ENCODE measurements at places on chromosomes 6 and 20.

GRCh38 chr20:47237715-47238114, 118.8 kb downstream of the ZMYND8 start:
- no peak for DNase-seq

DNA sequence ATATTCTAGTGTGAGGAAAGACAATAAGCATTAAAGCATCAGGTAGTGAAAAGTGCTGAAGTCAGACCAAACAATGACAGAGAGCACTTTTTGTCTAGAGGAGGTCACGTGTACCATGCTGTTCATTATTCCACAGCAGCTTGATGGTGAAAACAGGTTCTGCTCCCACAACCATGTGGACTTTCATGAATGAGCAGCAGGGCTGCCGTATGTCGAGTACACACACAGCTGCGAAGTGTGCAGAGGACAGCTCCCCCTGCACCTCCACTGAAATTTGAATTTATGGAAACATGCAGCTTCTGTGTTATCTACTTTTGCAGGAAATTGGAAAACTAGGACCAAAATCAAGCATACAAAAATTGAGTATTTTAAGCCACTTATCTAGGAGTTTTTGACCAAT, 85.3 kb downstream of the MAP7 start:
- DNase-seq = no peak

- no peak for DNase-seq
Observed at GRCh38 chr6:3707024-3707423, 44.5 kb downstream of the PXDC1 start.

GRCh38 chr6:99270030-99270429, 79.4 kb downstream of the FAXC start:
- no peak for DNase-seq

- no peak for DNase-seq
Observed at GRCh38 chr6:123712831-123713230, 76.1 kb upstream of the TRDN start.

- DNase-seq = no peak
Observed at GRCh38 chr6:66264376-66264775, 557.4 kb upstream of the EYS start.

DNA sequence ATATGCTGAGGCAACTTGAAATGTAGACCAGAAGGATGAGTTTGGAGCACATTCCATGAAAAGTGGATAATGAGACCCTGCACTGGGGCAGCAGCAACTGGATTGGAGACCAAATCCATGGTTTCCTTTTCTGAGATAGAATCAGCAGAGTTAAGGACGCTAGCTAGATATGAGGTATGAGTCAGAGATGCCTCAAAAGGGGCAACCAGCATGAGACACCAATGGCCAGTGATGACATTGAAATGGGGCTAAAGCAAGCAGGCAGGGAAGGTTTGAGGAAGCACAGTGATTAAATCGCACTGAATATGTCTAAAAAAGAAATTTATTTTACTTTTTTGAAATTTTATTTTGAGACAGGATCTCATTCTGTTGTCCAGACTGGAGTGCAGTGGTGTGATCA, 802.4 kb downstream of the TFAP2A start:
- DNase-seq = peak; percentile 29

- DNase-seq = no peak
Observed at GRCh38 chr6:35173044-35173426, 31.9 kb upstream of the TCP11 start.

DNA sequence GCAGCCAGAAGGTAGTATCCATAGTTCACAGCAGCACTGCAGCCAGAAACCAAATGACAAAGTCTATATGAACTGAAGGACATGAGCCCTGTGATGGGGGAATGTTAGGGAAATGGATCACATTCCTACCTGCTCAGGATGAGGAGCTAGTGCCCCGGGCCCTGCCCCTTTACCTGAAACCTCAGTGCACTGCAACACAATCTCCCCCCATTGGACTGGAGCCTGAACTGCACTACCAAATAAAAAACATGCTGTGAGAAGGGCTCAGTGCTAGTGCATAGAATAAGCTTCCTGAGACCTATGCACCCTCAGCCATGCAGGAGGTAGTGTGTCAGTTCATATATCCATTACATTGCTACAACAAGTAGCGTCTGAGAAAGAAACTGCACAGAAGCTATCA, 477.8 kb downstream of the HACE1 start:
- no peak for DNase-seq

- DNase-seq = no peak
Observed at GRCh38 chr20:38166703-38167233, 1.7 kb upstream of the TGM2 start.

DNA sequence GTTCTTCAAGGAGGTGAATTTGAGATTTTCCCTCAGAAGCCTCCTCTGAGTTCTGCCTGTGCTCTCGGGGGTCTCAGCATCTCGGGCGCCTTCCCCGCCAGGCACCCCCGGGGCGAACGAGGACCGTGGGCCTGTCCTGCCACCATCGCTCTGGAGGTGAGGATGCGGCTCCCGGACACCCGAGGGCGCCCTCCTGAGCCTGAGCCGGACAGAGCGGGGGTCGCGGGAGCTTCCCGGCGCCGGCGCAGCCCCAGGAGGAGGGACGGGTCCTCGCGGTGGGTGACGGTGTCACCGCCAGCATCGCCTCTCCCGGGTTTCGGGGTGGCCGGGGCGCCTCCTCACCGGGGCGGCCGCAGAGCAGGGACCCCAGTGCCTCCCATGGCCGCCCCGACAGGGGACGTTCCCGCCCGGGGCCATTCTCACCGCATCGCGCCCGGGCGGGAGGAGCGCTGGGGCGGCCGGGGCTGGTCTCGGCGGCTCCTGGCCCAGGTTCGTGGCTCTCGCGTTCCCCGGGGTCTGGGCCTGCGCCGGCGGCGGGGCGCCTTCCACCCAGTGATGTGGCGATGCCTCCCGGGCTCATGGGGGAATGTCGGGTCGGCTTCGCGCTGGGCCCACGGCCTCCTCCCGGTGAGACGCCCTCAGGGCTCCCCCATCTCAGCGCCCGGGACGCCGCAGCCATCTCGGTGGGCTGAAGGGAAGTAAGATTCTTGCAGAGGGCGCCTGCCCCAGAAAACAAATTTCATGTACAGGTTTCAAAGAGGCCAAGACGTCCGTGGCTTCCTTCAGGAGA, 210.5 kb downstream of the ERMARD start:
- no peak for DNase-seq

- DNase-seq = no peak
Observed at GRCh38 chr6:134183844-134184243, 131.4 kb upstream of the SLC2A12 start.

- no peak for DNase-seq
Observed at GRCh38 chr6:129681913-129682205, 28.1 kb downstream of the ARHGAP18 start.

- no peak for DNase-seq
Observed at GRCh38 chr6:106659859-106660258, 30.5 kb downstream of the QRSL1 start.

DNA sequence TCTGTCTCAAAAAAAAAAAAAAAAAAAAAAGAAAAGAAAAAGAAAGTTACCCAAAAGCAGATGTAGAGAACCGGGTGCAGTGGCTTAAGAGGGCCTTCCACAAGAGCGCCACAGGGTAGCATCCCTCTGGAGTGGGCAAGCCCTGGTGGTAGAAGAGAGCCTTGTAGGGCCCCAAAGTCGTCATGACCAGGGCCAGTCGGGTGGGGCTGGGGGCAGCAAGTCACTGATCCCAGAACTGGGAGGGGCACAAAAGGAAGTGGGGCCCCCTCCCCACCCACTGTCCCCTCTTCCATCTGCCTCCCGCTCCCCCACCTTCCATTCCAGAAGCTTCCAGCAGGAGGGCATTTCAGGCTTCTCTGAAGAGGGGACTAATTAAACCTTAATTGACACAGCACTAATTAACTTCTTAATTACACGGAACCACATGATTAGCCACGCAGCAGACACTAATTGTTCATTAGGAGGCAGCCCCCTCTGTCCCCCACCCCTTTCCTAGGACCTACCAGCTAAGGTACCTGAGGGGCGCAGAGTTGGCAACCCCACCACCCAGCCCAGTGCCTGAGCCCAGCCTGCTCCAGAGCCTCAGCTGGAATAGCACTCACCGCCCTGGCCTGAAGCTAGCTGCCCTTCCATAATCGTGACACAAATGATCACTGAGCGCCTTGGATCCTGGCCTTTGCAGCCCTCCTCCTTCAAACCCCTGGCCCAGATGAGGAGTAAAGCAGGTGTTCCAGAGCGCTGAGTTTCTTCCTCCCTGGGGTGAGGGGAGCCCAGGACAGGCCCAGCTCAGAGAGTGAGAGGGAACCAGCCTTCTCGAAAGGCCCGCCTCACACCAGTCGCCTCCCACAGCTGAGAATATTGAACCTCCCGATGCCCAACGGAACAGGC, 34.8 kb downstream of the MDFI start:
- no peak for DNase-seq

GRCh38 chr20:59723108-59723500, 118.8 kb downstream of the PHACTR3 start:
- DNase-seq = no peak

DNA sequence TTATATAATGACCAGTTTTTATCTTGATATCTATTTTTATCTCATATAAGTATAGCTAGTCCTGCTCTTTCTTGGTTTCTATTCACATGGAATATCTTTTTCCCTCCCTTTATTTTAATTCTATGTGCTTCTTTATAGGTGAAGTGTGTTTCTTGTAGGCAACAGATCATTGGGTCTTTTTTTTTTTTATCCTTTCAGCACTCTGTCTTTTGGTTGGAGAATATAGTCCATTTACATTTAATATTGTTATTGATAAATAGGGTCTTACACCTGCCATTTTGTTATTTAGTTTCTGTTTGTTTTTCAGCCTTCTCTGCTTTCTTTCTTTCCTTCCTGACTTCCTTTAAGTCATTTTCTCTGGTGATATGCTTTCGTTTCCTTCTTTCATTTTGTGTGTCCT, 22.2 kb upstream of the LAMA2 start:
- DNase-seq = no peak

DNA sequence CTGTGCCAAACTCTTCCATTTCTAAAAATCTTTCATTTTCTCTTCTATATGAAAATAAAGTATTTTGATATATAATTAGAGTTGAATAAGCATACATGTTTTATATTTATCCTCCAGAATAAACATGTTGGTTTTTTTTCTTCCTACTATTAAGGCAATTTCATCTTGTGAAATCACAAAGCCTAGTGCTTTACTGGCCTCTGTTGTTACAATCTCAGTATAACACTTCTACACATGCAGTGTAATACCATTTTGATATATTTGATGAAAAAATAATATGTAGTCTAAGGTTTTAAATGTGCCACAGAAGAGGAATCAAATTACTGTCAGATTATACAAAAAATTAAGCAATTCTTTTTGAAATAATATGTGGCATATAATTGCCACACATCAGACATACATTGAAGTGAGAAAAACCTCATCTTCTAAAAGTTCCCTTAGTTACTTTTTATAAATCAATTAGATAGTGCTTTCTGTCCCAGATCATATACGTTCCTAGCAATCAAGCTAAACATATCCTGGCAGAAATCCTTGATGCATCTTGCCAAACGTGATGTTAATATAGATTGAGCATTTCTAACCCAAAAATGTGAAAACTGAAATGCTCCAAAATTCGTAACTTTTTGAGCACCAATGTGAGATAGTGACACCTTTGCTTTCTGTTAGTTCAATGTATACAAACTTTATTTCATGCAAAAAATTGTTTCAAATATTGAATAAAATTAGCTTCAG, 225.1 kb upstream of the MANEA start:
- peak; percentile 45 for DNase-seq

DNA sequence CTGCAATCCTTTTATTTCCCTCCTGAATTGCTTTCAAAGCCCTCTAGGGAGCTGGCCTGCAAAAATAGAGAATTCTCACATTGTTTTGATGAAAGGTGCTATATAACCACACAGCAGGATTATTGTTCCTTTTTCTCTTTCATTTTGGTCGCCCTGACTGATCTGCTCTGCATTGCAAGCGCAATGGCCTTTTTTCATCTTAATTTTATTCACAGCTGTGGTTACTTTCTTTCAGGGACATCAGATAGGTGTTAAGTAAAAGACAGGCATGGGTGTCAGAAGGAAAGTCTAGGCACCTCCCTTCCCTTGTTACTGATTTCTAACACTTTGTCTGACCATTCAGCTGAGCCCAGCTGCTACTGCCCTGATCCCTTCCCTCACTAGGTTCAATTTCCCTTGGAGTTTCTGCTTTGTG, 850.5 kb upstream of the MAP3K7 start:
- DNase-seq = no peak

GRCh38 chr6:105536961-105537360, 134.1 kb upstream of the PREP start:
- DNase-seq = no peak

DNA sequence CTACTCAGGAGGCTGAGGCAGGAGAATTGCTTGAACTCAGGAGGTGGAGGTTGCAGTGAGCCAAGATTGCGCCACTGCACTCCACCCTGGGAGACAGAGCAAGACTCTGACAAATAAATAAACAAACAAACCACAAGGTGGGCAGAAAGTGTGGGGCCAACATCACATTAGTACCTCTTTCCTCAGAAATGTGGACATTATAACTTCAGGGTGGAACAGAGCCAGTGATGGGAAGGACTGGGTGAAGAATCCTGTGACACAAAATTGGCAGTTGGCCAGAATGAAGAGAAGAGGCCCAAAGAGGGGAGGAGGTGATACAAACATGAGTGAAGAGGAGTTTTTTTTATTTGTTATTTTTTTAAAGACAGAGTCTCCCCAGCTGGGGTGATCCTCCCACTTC, 50.6 kb downstream of the NUP153 start:
- no peak for DNase-seq

- DNase-seq = peak; percentile 68
Observed at GRCh38 chr20:19757487-19758132, 448 bp upstream of the RIN2 start.

- DNase-seq = no peak
Observed at GRCh38 chr20:33113387-33113908, 34.0 kb downstream of the BPIFB4 start.

- DNase-seq = no peak
Observed at GRCh38 chr6:151121900-151122299, 117.9 kb upstream of the AKAP12 start.

DNA sequence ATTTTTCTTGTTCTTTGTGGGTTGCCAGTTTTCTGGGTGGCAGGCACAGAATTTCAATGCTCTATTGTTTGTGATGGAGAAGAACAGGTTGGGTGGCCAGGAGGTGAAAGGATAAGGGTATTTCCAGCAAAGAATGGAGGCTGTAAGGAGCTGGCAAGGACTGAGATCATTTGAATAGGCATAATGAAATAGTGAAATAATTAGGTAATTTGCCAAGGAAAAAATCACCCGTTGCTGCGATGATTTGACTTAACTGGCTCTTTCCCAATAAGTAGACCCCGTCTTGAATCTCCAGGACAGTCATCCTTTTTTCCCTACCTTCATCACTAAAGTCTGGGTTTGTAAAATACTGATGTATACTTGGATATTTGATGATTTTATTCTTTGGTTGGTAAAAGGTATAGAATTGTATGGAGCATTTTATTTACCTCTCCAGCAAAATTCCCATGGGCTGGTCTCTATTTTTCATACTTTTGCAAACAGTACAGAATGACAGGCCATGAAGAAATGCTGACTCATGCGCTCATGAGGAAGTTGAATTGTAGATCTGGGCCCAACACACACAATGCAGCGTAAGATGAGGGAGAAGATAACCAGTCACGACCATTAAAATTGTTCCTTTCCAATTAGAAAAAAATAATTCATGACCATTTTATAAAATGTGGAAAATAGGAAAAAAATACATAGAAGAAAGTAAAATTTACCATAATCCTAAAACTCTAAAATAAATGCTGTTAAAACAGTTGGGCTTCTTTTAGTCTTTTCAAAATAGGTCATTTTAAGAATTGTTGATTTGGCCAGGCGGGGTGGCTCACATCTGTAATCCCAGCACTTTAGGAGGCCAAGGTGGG, 2.4 kb upstream of the GCNT2 start:
- DNase-seq = peak; percentile 59

GRCh38 chr20:50237349-50237748, 46.7 kb downstream of the CEBPB start:
- no peak for DNase-seq

- peak; percentile 19 for DNase-seq
Observed at GRCh38 chr6:51959744-51960383, 127.5 kb downstream of the PKHD1 start.
